ENCODE measurements at places on chromosomes 13 and 19. TPM values are rescaled to one million over a fixed set of nuclear protein-coding genes. Genes with fewer than 3 reads are reported as not detected.

The ALOX5AP gene
- 1.9 TPM for total RNA-seq

The FAM216B gene
- total RNA-seq, result not detected

- H3K4me1 ChIP-seq, result peaks cover 4% of the 10 kb centered on the region
- no peak overlapping the region for H3K4me3 ChIP-seq
- H3K36me3 ChIP-seq, result no peaks in the 10 kb centered on the region
- DNase-seq, result no peak
- no peak overlapping the region for H3K27ac ChIP-seq
Measured at GRCh38 chr13:106466691-106467426, 68.6 kb downstream of the EFNB2 start.

- peak; percentile 71 for DNase-seq
- peaks cover 46% of the 10 kb centered on the region for H3K27me3 ChIP-seq
- no peak overlapping the region for H3K27ac ChIP-seq
- peaks cover 4% of the 10 kb centered on the region for H3K36me3 ChIP-seq
- peaks cover 3% of the 10 kb centered on the region for H3K4me1 ChIP-seq
Measured at GRCh38 chr19:35557539-35558399, 5.7 kb downstream of the ATP4A start.

DNA sequence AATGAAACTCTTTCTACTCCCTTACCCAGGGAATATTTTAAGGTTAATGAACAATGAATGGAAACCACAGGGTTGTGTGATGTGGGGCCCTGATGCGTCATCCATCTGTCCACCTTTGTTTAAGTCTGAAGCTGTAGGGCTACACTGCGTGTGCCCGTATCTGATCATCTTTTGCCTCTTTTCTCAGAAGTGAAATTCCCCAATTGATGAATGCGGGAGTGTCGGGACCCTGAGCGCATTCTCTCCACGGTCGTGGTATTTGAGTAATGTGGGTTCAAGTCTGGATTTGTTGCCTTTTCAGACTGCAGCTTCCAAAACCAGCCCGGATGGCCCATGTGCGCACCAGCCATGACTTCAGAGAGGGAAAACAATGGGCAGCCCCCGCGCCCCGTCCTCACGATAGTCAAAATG is 112.3 kb downstream of the COL4A2 start:
- peak overlapping the region; percentile 83 for H3K4me3 ChIP-seq
- H3K27ac ChIP-seq, result peak overlapping the region; percentile 94
- H3K4me1 ChIP-seq, result peaks cover 85% of the 10 kb centered on the region

The GPATCH1 gene
- 8.7 TPM for total RNA-seq

- H3K27ac ChIP-seq, result no peak overlapping the region
- H3K36me3 ChIP-seq, result no peaks in the 10 kb centered on the region
- H3K4me1 ChIP-seq, result no peaks in the 10 kb centered on the region
- no peaks in the 10 kb centered on the region for H3K27me3 ChIP-seq
Measured at GRCh38 chr13:31431722-31432137, 232.0 kb downstream of the B3GLCT start.

The PEAK3 gene
- 0.97 TPM for total RNA-seq

The ZNF229 gene
- 10.3 TPM for total RNA-seq

DNA sequence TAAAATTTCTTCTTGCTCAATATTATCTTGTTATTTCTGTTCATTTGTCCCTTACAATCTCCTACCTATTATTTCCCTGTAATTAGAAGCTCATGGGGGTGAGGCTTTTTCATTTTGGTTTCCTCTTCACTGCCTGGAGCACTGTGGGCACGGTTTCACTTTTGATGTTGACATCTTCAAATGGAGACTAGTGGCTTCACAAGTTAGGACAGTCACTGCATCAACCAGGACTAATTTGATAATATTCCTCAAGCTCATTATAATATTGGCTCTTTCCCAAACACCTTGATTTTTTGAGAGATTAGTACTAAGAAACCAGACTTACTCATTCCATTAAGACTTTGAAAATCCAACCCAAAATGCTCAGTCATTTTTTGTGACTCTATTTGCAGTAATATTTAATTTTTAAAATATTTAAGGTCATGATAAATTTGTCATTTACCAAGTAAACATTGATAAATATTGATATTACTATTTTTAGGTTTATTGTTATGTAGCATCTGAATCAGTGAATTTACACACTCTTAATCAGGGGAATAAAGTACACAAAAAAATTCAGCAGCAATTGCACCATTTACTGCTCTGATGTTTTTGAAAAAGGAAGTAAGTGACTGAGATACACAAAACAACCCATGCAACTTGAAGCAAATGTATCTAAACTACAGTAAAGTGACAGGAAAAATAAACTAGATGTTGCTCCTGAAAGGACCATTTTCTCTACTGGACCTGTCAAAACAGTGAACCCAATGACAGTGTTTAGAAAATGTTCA is 28.8 kb upstream of the RCBTB2 start:
- DNase-seq, result no peak
- H3K36me3 ChIP-seq, result no peaks in the 10 kb centered on the region
- H3K4me1 ChIP-seq, result peaks cover 28% of the 10 kb centered on the region
- no peak overlapping the region for H3K27ac ChIP-seq

DNA sequence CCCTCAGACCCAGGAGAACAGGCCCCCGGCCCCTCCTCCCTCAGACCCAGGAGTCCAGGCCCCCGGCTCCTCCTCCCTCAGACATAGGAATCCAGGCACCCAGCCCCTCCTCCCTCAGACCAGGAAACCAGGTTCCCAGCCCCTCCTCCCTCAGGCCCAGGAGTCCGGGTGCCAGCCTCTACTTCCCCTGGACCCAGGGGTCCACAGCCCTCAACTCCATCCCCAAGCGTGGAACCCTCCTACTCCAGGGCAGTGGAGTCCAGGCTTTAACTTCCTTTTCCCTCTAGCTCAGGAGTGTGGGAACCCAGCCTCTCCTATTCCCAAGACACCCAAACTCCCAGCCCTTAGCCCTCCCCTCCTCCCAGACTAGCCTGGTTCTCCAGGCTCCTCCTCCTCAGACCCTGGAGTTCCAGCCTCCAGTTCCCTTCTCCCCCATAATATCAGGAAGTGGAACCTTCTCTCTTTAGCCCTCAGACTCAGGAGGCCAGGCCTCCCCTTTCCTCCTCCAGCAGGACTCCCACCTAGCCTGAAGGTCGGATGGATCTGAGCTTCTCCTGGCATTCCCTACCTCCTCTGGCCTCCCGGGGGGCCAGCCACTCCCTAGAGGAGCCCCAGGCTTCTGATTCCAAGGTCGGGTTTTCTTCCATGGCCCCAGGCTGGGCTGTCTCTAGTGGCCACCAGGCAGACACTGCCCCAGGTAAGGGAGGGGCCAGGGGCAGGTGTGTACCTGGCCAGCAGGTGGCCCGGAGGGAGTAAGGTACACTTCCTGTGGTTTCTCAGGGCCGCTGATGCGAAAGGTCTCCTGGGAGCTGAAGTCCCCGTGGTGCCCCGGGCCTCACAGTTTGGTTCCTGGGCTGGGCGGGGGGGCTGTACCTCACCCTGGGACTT is at the start of gene TMC4:
Gene TMC4 (minus strand): TSS at position 690 of the 888 bp plus-strand sequence. CDS start 43 bp downstream, at position 647.
- peaks cover 9% of the 10 kb centered on the region for H3K4me1 ChIP-seq
- peak within 1 kb of the TSS; percentile 9 for H3K27ac ChIP-seq
- H3K27me3 ChIP-seq, result peaks cover 1% of the 10 kb centered on the region
- no peak for DNase-seq
- H3K4me3 ChIP-seq, result no peak within 1 kb of the TSS

DNA sequence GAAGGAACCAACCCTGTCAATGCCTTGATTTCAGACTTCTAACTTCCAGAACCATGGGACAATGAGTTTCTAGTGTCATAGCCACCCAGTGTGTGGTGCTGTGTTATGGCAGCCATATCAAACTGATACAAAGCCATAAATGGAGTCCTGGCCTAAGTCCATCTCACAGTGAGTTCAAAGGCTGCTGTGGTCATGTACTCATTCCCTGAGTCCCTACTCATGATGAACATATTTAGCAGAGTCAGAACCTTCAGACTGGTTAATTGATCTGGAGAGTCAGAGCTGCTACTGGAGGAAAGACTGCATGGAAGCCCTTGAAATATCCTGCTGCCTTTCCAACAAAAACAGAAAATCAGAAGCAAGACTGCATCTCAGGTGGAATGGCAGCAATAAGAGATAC is 39.2 kb upstream of the CSNK1A1L start:
- DNase-seq, result no peak
- H3K27me3 ChIP-seq, result no peaks in the 10 kb centered on the region
- H3K4me3 ChIP-seq, result no peak overlapping the region
- no peaks in the 10 kb centered on the region for H3K36me3 ChIP-seq

The SLC25A42 gene
- total RNA-seq, result 7.5 TPM

The SLC44A2 gene
- 272 TPM for total RNA-seq

The MTRF1 gene
- 10.1 TPM for total RNA-seq

- H3K4me1 ChIP-seq, result peaks cover 4% of the 10 kb centered on the region
- no peak within 1 kb of the TSS for H3K4me3 ChIP-seq
- no peak within 1 kb of the TSS for H3K27ac ChIP-seq
- no peak for DNase-seq
- no peaks in the 10 kb centered on the region for H3K36me3 ChIP-seq
Measured at GRCh38 chr19:16143399-16144215, at the start of gene HSH2D. Gene HSH2D (plus strand): TSS chr19:16143685. CDS start chr19:16148751, 5,066 bp downstream.

DNA sequence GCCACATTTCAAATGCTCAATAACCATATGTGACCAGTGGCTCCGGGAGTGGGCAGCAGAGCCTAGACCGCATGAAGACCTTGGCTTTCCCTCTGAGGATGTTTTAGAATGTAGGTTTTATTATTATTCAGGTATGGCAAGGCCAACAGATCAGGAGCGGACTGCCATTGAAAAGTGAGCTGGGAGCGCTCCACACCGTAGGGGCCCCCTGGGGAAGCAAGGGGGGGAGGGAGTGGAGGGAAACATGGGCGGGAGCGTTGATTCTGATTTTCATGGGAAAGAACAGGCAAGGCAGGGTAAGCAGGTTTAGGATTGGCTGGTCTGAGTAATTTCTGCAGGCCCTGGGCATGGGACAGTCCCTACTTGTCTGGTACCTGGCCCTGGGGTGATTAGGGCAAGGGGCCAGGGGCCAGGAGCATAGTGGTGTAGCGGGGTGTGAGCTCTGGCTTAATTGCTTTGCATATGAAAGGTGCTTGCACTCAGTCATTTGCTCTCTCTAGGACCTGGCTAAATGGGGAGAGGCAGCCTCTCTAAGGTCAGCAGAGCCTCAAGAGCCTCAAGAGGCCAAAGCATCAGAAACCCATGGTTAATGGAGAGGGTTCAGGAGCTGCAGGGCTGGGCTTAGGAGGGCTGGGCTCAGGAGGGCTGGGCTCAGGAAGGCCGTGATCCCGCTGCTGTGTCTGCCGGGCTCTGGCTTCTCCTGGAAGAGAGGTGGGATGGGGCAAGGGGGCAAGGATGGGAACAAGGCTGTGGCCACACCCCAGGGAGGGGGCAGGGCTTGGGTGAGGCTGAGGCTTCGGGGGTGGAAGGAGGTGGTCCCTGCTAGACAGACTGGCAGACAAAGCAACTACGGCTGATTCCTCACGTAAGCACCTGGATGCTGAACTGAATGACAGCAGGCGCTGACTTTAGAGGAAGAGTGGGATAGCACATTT is 82.0 kb upstream of the WASF3 start:
- peak overlapping the region; percentile 60 for H3K4me3 ChIP-seq
- peak overlapping the region; percentile 84 for H3K27ac ChIP-seq
- H3K4me1 ChIP-seq, result peaks cover 16% of the 10 kb centered on the region
- peaks cover 2% of the 10 kb centered on the region for H3K27me3 ChIP-seq
- DNase-seq, result no peak

DNA sequence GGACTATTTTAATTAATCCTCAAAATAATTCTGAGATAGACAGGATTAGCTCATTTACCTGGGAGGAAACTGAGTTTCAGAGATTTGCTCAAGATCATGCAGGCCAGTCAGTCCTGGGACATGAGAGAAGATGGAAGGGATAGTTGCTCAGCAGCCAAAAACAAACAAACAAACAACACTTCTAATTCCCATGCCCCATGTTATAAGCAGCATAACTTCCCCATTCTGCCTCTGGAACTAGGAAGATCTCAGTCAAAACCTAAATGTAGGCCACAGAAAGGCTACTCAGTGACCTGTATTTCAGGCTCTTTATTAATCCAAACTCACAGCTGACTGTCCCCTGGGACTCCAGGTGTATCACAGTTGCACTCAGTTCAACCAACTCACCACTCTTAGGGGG is 489.2 kb upstream of the NBEA start:
- H3K27ac ChIP-seq, result no peak overlapping the region
- no peak overlapping the region for H3K4me3 ChIP-seq
- DNase-seq, result no peak
- H3K4me1 ChIP-seq, result no peaks in the 10 kb centered on the region

GRCh38 chr13:24122569-24122968 is 38.0 kb upstream of the SPATA13 start:
- H3K27ac ChIP-seq, result no peak overlapping the region
- H3K4me1 ChIP-seq, result peaks cover 52% of the 10 kb centered on the region
- no peak overlapping the region for H3K4me3 ChIP-seq
- DNase-seq, result no peak
- H3K27me3 ChIP-seq, result no peaks in the 10 kb centered on the region
- H3K36me3 ChIP-seq, result no peaks in the 10 kb centered on the region

Data from endothelial cell (in vitro differentiated cells).